Glutamatergic neuron (in vitro differentiated cells): ENCODE measurements at places on chromosomes 13 and 19.
A peak's percentile ranks its signal among the peaks of the same experiment; 100 is the strongest.

- H3K4me1 ChIP-seq = no peaks in the 10 kb centered on the region
- peaks cover 7% of the 10 kb centered on the region for H3K36me3 ChIP-seq
- no peaks in the 10 kb centered on the region for H3K27me3 ChIP-seq
- DNase-seq = no peak
These were observed 33.4 kb downstream of the MBD3L2B start for GRCh38 chr19:6987850-6988249.

GRCh38 chr19:46489445-46490272, 6.0 kb downstream of the PNMA8B start:
- H3K27me3 ChIP-seq = peaks cover 29% of the 10 kb centered on the region
- peaks cover 5% of the 10 kb centered on the region for H3K4me1 ChIP-seq
- peak overlapping the region; percentile 82 for H3K4me3 ChIP-seq
- no peaks in the 10 kb centered on the region for H3K36me3 ChIP-seq
- DNase-seq = peak; percentile 71

- DNase-seq = no peak
- no peak overlapping the region for H3K4me3 ChIP-seq
- no peak overlapping the region for H3K27ac ChIP-seq
- H3K4me1 ChIP-seq = peaks cover 4% of the 10 kb centered on the region
These were observed 516.5 kb downstream of the SUCLA2 start for GRCh38 chr13:47484548-47484947.

DNA sequence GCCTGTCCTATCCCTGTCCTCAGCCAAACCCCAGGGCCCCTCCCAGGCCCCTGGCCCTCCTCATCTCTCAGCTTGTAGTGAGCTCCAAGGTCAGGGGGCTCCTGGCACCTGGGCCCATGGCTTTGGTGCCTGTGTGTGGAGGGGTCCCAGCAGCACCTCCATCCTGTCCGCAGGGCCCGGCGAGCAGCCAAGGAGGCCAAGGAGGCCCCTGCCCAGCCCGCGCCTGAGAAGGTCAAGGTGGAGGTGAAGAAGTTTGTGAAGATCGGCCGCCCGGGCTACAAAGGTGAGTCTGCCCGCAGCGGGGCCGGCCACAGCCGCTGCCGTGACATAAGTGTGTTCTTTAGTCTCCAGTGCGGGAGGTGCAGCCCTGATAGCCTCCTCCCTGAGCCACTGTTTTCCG, 3.9 kb upstream of the AMH start:
- no peaks in the 10 kb centered on the region for H3K36me3 ChIP-seq
- peaks cover 11% of the 10 kb centered on the region for H3K4me1 ChIP-seq
- H3K27me3 ChIP-seq = peaks cover 9% of the 10 kb centered on the region

DNA sequence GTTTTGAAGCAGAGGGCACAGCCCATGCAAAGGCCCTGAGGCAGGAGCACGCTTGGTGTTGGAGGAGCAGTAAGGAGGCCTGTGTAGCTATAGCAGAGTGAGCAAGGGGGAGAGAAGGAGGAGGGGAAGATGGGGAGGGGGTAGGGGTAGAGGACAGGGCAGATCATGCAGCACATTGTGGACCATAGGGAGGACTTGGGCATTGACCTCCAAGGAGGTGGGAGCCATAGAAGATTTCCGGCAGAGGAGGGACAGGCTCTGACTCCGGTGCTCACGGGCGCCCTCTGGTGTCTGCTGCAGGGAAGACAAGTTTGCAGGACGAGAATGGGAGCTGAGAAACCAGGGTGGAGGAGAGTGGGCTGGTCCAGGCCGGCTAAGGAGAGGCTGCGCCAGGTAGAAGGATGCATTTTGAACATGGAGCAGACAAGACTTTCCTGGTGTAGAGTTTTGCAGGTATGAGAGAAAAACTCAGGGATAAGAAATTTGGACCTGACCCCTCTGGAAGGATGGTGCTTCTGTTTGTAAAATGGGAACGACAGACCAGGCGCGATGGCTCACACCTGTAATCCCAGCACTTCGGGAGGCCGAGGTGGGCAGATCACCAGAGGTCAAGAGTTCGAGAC, 13.7 kb upstream of the CREB3L3 start:
- peaks cover 2% of the 10 kb centered on the region for H3K27me3 ChIP-seq
- peak overlapping the region; percentile 29 for H3K27ac ChIP-seq
- no peaks in the 10 kb centered on the region for H3K4me1 ChIP-seq
- DNase-seq = peak; percentile 92

DNA sequence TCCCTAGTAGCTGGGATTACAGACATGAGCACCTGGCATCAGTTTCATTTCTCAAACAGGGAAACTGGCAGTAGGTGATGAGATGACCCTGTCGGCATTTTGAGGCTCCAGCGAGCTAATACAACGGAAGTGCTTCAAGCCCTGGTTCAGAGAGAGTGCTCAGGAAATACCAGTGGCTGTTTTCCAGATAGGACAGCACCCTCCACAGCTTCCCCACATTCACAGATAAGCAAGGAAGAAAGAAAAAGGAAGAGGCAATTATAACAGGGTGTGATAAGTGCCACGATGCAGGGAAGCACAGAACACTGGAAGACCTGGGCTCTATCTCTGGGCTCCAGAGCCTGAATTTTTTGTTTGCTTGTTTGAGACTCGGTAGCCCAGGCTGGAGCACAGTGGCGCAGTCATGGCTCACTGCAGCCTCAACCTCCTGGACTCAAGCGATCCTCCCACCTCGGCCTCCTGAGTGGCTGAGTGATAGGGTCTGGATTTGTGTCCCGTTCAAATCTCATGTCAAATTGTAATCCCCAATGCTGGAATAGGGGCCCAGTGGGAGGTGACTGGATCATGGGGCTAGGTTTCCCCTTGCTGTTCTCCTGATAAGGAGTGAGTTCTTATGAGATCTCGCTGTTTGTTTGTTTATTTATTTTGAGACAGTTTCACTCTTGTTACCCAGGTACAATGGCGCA, 43.5 kb downstream of the PIN1 start:
- no peak for DNase-seq
- H3K27me3 ChIP-seq = peaks cover 9% of the 10 kb centered on the region
- no peaks in the 10 kb centered on the region for H3K36me3 ChIP-seq
- no peak overlapping the region for H3K27ac ChIP-seq

GRCh38 chr13:24192811-24193162, 32.3 kb downstream of the SPATA13 start:
- no peak overlapping the region for H3K4me3 ChIP-seq
- H3K4me1 ChIP-seq = no peaks in the 10 kb centered on the region
- H3K27ac ChIP-seq = no peak overlapping the region
- H3K36me3 ChIP-seq = peaks cover 8% of the 10 kb centered on the region
- DNase-seq = no peak

GRCh38 chr13:99086267-99087097, 108.6 kb upstream of the DOCK9 start:
- H3K36me3 ChIP-seq = no peaks in the 10 kb centered on the region
- peaks cover 5% of the 10 kb centered on the region for H3K4me1 ChIP-seq
- peak; percentile 68 for DNase-seq
- H3K27me3 ChIP-seq = peaks cover 15% of the 10 kb centered on the region
- H3K27ac ChIP-seq = no peak overlapping the region
- no peak overlapping the region for H3K4me3 ChIP-seq

DNA sequence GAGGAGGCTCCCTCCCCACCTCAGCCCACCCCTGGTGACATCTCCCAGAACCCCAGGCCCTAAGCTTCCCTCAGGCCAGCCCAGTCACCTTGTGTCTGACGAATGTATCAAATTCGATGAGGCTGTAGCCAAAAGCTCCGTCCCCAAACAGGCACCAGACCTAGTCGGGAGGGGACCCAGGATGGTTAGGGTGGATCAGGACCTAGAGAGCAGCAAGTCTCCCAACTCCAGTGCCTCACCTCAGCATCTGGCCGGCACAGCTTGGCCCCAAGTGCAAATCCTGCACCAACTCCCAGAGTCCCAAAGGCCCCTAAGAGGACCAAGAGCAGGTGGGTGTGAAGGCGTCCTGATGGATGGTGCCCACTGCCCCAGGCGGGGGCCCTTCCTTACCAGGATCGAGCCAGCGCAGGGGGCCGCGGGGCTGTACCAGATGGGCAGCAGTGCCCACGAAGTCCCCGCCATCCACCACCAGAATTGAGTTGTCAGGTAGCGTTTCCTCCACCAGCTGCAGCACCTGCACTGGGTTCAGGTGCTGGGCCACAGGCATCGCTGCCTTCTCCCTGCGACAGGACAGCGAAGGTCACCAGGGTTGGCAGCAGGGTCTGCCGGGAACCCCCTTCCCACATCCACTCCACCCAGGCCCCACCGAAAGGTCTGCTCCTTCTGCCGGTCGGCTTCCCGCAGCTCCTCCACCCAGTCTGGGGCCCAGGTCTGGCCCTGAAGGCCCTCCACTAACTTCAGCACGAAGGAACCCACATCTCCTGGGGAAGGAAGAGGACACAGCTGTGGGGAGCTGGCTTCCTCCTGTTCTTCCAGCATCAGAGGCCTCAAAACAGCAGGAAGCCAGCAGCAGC, 8.8 kb downstream of the SYDE1 start:
- H3K4me1 ChIP-seq = no peaks in the 10 kb centered on the region
- H3K27ac ChIP-seq = no peak overlapping the region
- DNase-seq = no peak
- no peak overlapping the region for H3K4me3 ChIP-seq
- H3K27me3 ChIP-seq = peaks cover 4% of the 10 kb centered on the region

DNA sequence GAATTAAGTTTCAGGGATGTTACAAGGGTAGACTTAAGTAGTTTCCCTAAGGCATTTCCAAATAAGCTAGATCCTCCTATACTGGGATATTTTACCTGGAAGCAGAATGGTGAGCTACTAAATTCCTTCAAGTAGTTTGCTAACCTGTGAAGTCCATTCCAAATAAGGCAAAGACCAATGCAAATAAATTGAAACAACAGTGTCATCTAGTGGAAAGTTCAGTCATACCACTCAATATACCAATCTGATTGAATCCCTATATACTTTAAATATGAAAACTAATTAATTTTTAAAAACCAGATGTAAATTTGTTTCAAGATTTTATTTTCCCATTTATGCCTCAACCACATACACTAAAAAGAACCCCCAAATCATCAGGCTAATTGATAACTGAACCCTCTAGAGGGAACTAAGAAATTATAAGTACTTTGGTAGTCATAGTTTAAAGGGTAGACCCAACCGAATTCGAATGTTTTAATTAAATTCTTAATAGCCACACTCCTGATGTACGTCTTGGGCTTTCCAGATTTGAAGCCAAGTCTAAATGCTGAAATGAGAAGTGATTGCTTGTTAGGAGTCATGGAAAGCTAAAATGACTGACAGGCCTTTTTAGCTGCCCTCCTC, 223.7 kb downstream of the TBC1D4 start:
- H3K4me1 ChIP-seq = peaks cover under 1% of the 10 kb centered on the region
- H3K4me3 ChIP-seq = no peak overlapping the region
- H3K27ac ChIP-seq = no peak overlapping the region
- H3K27me3 ChIP-seq = no peaks in the 10 kb centered on the region
- DNase-seq = no peak
- no peaks in the 10 kb centered on the region for H3K36me3 ChIP-seq

DNA sequence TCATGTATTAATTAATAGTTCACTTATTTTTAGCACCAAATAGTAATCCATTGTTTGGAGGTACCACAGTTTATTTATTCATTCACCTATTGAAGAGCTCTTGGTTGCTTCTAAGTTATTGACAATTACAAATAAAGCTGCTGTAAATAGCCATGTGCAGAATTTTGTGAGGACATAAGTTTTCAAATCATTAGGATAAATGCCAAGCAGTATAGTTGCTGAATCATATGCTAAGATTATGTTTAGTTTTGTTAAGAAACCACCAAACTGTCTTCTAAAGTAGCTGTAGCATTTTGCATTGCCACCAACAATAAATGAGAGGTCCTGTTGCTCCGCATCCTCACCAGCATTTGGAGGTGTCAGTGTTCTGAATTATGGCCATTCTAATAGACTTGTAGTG, 2126.8 kb downstream of the PCDH9 start:
- H3K4me3 ChIP-seq = no peak overlapping the region
- peaks cover 14% of the 10 kb centered on the region for H3K36me3 ChIP-seq
- peaks cover 4% of the 10 kb centered on the region for H3K4me1 ChIP-seq
- no peak for DNase-seq
- H3K27me3 ChIP-seq = no peaks in the 10 kb centered on the region
- no peak overlapping the region for H3K27ac ChIP-seq

GRCh38 chr13:59950266-59950665, 213.5 kb downstream of the DIAPH3 start:
- no peak overlapping the region for H3K4me3 ChIP-seq
- no peak for DNase-seq

- peaks cover 12% of the 10 kb centered on the region for H3K4me1 ChIP-seq
- peaks cover 10% of the 10 kb centered on the region for H3K27me3 ChIP-seq
- H3K36me3 ChIP-seq = peaks cover 9% of the 10 kb centered on the region
- no peak overlapping the region for H3K4me3 ChIP-seq
- no peak overlapping the region for H3K27ac ChIP-seq
- no peak for DNase-seq
These were observed 19.6 kb downstream of the TMEM150B start for GRCh38 chr19:55305491-55305890.

DNA sequence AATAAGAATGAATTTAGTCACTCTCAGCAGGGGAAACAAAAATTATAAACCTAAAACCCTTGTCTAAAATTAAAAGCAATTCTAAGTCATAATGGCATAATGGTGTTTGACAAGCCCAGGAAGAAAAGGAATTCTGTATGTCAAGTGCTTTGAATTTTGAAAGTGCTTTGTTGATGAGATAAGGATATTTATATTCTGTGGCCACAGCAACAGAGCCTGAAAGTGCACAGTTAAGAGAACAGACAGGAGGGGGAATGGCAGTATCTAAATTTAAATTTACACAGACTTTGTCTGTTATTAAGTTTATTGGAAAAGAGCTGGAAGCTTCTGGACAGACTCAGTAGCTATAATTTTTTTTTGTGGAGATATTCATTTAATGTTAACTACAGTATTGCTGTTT, 69.8 kb downstream of the OLFM4 start:
- DNase-seq = no peak
- peaks cover 4% of the 10 kb centered on the region for H3K4me1 ChIP-seq
- no peak overlapping the region for H3K27ac ChIP-seq

- no peaks in the 10 kb centered on the region for H3K36me3 ChIP-seq
- H3K27me3 ChIP-seq = no peaks in the 10 kb centered on the region
- no peaks in the 10 kb centered on the region for H3K4me1 ChIP-seq
- no peak for DNase-seq
These were observed 401.3 kb downstream of the PCDH17 start for GRCh38 chr13:58032676-58033460.

GRCh38 chr13:31427151-31428100, 227.7 kb downstream of the B3GLCT start:
- H3K4me1 ChIP-seq = no peaks in the 10 kb centered on the region
- H3K4me3 ChIP-seq = no peak overlapping the region

DNA sequence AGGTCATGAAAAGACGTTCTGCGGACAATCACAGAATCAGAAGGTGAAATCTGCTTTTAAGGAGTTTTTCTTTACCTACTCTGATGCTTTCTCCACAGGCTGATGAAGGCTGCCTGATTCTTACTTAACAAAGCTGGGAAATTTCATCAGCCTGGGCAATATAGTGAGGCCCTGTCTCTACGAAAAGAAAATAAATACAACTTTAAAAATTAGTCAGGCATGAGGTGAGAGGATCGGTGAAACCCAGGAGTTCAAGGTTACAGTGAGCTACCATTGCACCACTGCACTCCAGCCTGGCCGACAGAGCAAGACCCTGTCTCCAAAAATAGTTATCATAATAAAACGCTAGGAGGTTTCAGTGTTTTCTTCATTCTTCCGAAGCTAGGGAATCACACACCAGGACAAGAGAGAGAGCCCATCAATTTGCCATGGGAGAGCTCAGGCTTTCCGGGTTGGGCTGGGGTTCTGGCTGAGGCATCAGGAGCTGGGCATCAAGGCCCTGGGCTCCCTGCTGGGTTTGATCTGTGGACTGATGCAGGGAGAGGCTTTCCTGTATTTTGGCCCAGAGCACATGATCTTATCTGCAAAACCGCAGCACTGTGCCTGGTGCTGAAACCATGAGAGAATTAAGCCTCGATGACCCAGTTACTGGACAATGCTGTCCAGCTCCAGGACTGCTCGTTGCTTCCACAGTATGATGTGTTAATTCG, 25.1 kb upstream of the CEBPG start:
- no peak overlapping the region for H3K27ac ChIP-seq
- peaks cover 8% of the 10 kb centered on the region for H3K4me1 ChIP-seq
- no peaks in the 10 kb centered on the region for H3K36me3 ChIP-seq
- H3K27me3 ChIP-seq = no peaks in the 10 kb centered on the region
- no peak overlapping the region for H3K4me3 ChIP-seq
- no peak for DNase-seq
